ENCODE measurements at places on chromosomes 7 and 10. TPM values are rescaled to one million over a fixed set of nuclear protein-coding genes. Genes with fewer than 3 reads are reported as not detected.

The ACADSB gene
- total RNA-seq, result 6.6 TPM

The PDE1C gene
- total RNA-seq, result 1.9 TPM

The SORBS1 gene
- total RNA-seq, result 1.4 TPM

The MACROH2A2 gene
- total RNA-seq, result 42.7 TPM

The PMPCB gene
- total RNA-seq, result 86.0 TPM

The VWDE gene
- 3.1 TPM for total RNA-seq

The OR2A1 gene
- not detected for total RNA-seq

The GRID2IP gene
- not detected for total RNA-seq

The ZNF804B gene
- total RNA-seq, result 0.17 TPM
